ENCODE measurements at places on chromosomes 7 and 10.

DNA sequence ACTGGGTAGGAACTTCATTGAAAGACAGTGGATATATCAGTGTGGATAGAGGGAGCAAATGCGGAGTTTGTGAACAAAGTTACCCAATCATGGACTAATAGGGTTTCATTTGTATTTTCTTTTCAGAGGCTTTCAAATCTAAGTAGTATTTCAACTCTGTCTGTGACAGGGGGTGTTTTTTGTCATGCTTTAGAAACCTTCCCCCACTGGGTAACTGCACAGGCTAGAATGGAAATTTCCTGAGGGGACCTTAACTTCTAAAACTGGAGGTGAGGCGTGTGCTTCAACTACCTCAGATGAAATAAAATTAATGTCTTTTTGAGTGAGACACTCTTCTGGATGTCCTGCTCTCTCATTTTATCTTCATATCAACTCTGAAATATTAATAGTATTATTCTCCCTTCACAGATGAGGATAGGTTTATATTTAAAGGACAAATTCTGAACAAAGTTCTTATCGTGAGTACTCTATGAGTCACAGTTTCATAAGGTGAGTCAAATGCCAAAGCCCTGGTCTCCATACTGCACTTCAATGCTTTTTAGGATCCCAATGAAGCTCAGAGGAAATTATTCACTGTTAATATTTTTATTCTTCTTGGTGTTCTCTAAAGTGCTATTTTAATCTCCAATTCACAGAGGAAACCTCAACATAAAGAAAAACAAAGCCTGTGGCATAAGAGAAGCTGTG, 770.6 kb downstream of the CCSER2 start:
- DNase-seq, result no peak

DNA sequence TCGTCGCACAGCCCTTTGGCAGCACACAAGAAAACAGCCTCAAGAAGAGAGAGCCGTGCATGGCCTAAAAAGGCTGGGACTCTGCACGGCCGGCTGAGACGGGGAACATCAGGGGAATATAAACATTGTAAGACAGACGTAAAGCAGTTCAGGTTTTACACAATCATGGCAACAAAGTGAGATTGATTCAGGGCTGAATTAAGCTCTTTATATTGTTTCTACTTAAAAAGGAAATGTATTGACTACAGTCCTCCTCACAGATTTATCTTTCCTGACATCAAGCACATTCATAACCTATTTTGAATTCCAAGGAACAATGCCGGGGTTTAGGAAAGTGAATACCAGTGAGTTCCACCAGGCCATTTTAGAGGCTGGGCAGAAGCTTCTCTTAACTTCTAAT, 25.2 kb downstream of the SORBS1 start:
- no peak for DNase-seq

GRCh38 chr10:103793920-103794883, 61.2 kb downstream of the SH3PXD2A start:
- no peak for DNase-seq

DNA sequence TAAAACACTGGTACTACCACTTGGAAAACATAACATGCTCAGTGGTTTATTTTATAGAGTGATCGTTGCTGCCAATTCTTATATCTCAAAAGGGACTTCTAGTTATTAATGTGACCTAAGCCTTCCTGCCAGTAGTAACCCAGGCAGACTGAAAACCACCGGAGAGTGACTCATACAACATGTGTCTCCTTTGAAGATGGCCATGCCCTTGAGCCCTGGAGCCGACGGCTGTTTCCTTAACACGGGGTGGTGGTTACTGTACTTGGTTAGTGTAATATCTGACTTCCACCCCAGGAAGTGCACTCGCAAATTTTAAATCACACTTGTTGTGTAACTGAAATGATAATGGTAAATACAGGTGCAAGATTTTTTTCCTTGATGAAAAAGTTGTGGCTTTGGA, 30.5 kb downstream of the JAKMIP3 start:
- DNase-seq, result no peak

All from esophagus squamous epithelium (tissue), 5 donors.